ENCODE measurements at places on chromosomes 16 and 17. TPM values are rescaled to one million over a fixed set of nuclear protein-coding genes. Genes with fewer than 3 reads are reported as not detected.

DNA sequence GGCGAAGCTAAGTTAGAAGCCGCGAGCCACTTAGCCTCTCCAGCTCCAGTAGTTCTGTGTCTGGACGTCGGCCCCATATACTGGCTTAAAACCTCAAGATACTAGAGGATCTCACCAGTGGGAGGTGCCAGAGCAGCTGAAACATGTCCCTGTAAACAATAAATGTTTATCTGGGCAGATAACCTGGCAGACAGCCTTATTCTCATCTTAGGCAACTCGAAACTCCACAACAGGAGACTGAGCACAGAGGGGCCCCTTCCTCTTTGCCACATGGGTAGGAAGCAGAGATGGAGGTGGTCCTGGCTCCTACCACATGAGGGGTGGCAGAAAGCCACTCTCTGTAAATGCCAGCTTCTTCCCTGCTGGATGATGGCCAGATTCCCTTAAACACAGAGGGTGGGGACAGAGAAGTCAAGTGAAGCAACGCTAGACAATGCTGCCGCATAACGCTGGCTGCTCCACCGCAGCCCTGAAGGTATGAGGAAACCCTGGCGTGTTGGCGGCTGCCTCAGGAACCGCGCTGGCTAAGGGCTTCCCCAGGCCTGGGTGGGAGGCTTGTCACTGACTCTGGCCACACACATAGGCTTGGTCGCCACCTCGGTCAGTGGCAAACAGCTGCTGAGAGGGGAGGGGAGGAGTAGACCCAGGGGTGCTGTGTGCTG is 67.9 kb downstream of the HIC1 start:
- DNase-seq: peak; percentile 91

DNA sequence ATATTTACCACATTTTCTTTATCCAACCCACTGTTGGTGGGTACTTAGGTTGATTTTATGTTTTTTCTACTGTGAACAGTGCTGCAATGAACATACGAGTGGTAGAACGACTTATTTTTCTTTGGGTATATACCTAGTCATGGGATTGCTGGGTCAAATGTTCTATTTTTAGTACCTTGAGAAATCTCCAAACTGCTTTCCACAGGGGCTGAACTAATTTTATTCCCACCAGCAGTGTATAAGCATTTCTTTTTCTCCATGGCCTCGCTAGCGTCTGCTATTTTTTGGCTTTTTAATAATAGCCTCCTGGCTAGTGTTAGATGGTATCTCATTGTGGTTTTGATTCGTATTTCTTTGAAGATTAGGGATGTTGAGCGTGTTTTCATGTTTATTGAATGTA is 202.3 kb downstream of the LGALS9B start:
- DNase-seq: no peak

The TLCD2 gene
- 30.1 TPM for total RNA-seq

DNA sequence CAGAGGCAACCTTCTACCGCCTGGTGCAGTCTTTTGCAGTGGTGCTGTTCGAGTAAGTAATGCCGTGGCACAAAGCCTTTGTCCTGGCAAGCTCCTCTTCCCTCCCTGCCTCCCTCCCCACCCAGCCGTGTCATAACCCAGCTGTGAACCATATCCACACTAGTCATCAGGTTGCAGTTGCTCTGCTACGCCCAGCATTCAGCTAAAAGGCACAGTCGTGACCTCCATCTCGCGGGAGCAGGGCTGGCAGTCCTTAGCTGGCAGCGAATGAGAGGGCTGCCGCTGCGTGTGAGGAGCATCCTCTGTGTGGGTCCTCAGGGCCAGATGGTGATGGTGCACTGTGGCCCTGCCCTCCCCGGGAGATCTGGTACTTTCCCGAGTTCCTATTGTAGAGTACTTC is 39.3 kb downstream of the CIBAR2 start:
- DNase-seq: no peak

- no peak for DNase-seq
Observed at GRCh38 chr17:57701124-57701523, 44.0 kb downstream of the CCDC182 start.

GRCh38 chr17:67136191-67137025 is 92.1 kb downstream of the CACNG1 start:
- no peak for DNase-seq

- DNase-seq: no peak
Observed at GRCh38 chr17:10624969-10625368, 32.1 kb downstream of the MYH3 start.

DNA sequence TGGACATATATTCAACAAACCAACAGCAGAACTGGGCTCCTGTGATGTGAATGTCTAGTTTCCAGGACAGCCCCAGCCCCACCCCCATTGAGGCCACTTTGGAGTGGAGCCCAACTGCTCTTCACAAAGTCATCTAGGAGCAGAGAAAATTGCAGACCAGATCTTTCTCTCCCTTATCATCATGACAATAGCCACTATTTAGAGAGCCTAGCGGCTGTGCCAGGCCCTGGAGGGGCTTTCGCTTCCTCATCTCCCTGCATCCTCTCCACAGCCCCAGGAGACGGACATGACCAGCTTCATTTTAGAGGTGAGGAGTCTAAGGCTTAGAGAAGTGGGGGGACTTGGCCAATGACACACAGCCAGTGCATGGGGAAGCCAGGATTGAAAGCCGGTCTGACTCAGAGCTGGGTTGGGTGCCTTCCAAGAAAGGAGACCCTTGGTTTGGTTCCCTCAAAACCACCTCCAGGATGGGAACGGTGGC is 1.4 kb downstream of the PRSS8 start:
- DNase-seq: no peak

The CES1 gene
- total RNA-seq: 401 TPM

- DNase-seq: no peak
Observed at GRCh38 chr16:79089735-79090284, 510.7 kb downstream of the MAF start.

DNA sequence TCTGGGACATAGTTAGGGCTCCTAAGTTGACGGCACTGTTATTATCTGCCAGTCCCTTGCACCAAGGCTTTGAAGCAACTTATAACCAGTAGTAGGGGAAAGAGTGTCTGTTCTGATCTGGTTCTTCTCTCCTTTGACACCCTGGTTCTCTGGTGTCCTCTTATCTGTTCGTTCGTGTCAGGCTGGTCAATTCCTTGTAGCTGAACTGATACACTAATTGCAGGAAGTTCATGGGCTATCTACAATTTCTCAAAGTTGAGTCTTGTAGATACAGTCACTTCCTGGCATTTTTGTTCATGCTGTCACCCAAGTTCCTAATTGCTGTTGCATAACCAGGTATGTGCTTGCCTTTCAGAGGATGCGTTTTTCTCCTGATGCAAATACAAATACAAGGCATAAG is 17.3 kb upstream of the MYO1D start:
- no peak for DNase-seq

- DNase-seq: no peak
Observed at GRCh38 chr17:72745241-72745640, 347.2 kb downstream of the SLC39A11 start.

The MIEN1 gene
- 36.4 TPM for total RNA-seq

DNA sequence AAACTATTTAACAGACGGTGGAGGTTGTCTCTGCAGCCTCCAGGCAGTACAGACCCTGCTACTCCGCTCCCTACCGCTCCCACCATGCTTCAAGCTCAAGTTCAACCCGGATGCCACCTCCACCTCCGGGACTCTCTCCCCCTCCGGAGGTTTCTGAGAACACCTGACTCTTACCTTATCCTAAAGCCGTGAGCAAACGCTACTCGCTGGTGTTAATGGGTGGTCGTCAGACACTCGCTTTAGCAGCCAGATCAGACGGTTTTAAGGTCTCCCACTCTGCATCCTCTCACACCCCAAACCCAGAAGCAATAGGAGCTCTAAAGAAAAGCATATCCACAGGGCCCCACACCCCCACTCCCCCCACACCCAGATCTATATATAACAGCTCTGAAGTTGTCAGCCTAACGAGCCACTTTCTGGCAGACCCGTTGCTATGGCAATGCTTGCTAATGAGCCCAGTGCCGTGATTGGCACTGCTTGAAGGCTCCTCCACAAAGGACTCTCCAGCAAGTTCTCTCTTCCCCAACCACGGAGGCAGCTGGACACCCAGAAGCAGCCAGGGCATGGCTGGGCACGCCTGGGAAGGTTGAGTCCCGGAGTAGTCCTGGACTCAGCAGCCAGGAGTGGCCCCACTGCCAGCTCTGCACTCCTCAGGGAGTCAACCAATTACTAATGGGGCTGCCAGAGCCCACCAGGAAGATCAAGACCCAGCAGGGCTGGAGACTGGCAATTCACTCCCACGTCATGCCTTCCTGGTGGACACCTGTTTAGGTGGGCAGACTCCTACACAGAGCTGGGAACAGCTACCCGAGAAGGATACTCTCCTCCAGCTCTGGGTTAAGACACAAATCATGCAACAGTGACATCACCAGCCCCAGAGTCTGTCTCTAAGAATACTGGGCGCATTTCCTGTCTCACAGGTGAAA is 121.2 kb upstream of the RCVRN start:
- no peak for DNase-seq

GRCh38 chr17:41048441-41048840 is 1.3 kb upstream of the KRTAP2-1 start:
- no peak for DNase-seq

GRCh38 chr17:61452301-61453290 is at the start of gene TBX4:
Gene TBX4, plus strand, starts transcription at chr17:61452422. Its CDS starts 4,069 bp downstream, at chr17:61456491.
- DNase-seq: peak; percentile 82

DNA sequence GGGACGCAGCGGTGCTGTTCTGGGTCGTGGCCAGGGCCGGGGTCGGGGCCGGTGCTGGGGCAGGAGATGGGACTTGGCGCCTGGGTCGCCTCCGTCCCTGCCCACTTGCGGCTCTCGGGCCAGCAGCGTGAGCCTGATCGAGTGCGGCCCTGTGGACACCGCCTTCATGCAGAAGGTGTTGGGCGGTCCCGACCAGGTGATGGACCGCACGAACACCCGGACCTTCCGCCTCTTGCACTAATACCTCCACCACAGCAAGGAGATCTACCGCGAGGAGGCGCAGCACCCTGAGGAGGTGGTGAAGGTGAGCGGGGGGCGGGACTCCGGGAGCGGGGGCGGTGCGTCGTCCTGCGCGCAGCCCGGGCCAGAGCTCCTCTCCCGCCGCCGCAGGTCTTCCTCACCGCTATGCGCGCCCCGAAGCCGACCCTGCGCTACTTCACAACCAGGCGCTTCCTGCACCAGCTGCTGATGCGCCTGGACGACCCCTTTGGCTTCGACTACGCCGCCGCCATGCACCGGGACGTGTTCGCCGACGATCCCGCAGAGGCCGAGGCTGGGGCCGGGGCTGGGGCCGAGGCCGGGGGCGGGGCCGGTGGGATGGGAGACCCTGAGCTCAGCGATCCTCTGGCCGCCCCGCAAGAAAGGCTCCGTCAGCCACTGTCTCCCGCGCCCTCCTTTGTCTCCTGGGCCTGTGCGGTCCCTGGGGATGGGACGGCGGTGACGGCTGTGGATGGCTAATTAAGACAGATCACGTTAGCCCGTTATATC is 4.5 kb upstream of the HSD17B1 start:
- no peak for DNase-seq

GRCh38 chr16:82096641-82097040 is 61.6 kb downstream of the HSD17B2 start:
- DNase-seq: no peak

DNA sequence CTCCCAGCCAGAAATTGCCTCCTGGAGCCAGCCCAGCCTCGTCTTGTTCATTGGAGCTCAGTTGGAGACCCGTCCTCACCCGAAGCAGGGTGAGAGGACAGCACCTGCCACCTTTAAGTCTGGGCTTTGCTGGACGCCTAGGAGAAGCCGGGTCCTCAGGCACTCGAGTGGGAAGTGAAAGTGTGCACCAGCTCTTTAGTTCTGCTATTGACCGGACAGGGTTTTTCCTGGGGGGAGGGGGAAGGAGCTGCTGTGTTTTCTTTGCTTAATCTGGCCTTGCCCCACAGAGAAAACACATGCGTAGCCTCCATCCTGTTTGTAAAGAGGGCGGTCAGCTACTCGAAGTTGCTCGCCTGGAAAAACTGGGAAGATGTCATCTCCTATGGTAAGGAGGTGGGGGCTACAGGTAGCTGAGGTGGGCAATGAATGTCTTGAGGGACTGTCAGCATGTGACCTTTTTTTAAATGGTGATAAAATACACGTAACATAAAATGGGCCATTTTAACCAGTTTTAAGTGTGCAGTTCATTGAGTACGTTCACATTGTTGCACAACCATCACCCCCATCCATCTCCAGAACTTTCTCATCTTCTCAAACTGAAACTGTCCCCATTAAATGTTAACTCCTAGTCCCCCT is 34.4 kb downstream of the CMIP start:
- DNase-seq: no peak

DNA sequence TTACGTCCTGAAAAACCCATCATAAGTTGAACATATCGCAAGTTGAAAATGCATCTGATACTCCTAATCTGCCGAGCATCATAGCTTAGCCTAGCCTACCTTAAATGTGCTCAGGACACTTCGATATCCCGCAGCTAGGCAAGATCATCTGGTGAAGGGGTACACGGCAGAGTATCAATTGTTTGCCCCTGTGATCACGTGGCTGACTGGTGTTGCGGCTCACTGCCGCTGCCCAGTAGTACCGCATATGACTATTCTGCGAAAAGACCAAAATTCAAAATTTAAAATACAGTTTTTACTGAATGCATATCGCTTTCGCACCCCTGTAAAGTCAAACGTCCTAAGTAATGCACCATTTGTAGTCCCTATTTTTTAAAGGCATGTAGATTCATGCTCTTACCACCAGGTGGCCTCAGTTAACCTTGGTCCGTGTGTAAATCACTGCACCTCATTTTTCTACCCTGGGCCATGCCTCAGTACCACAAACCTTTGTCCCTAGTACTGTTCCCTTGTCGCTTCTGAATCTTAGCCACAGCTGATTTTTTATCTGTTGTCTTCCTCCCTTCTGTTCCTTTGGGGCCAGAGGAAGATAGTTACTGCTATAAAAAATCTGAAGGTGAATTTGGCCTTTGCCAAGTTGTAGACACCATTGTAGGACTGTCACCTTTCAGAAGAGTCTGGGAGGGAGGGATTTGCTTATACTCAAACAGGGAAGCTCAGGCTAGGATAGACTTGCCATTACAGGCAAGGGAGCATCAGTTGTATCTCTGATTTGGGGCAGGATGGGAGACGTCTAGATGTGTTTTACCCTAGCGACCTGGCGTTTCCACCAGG is 34.4 kb downstream of the WWP2 start:
- DNase-seq: no peak

GRCh38 chr16:72877374-72878028 is 170.4 kb downstream of the ZFHX3 start:
- DNase-seq: no peak

DNA sequence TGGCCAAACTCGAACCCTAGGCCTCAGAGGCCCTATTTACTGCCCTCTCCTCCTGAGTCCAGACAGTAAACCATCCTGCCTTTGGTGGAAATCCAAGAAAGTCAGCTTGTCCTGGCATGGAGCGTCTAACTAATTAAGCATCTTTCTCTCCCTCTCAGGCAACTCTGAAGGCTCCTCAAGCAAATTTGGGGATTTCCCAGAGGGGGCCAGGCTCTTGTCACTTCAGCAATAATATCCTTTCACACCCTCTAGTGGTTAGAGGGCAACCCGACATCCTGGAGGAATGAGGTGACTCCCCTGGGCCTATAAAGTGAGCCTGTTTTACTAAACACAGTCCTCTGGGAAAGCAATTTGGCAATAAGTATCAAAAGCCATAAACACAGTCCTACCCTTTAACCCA is 60.4 kb downstream of the NOG start:
- DNase-seq: no peak

GRCh38 chr16:67040906-67041305 is 12.0 kb downstream of the CBFB start:
- no peak for DNase-seq

The AOC2 gene
- 10.5 TPM for total RNA-seq

- no peak for DNase-seq
Observed at GRCh38 chr16:13950821-13951547, 31.0 kb downstream of the ERCC4 start.

The C17orf100 gene
- 0.58 TPM for total RNA-seq

The PNMT gene
- 0.35 TPM for total RNA-seq

GRCh38 chr17:43820759-43821158 is 12.2 kb downstream of the MPP3 start:
- peak; percentile 88 for DNase-seq

The NBR1 gene
- 57.1 TPM for total RNA-seq

Measured in mesenteric fat pad (tissue), 1 donor.